KBM-7 (cell line): ENCODE measurements at places on chromosomes 2 and 18.
A peak's percentile ranks its signal among the peaks of the same experiment; 100 is the strongest.

DNA sequence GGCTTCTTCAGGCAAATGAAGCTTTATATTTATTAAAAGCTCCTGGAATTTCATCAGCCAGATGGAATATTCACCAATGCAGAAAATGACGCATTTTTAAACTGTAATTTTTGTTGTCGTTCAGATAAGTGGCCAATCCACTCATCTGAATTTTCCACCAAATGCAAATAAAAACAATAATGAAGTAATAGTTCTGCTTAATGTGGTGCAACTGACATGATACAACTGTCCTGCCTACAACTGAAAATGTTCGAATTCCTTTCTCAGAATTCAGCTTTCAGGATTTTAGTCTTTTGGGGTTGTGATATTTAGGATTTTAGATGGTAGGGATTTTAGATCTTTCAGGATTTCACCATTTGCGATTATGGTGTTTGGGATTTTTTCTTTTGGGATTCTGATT lies 27.1 kb upstream of the PUM2 start:
- DNase-seq, result no peak

DNA sequence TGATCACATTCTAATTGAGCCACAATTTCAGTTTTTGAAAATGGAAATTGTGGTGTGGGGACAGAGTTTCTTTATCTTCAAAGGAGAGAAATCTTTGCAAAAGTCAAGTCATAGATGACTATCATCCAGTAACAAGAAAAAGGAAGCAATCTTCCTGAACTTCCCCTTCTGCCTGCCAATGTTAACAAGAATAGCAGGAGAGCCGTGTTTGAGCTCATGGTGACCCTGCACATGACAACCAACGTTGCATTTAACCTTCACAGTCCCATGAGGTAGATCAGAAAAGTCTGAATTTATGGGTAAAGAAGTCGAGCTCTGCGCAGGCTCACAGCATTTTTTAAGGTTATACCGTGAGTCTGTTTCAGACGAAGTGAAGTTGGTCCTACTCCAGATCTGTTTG lies 454.9 kb downstream of the LPIN1 start:
- DNase-seq, result peak; percentile 41

DNA sequence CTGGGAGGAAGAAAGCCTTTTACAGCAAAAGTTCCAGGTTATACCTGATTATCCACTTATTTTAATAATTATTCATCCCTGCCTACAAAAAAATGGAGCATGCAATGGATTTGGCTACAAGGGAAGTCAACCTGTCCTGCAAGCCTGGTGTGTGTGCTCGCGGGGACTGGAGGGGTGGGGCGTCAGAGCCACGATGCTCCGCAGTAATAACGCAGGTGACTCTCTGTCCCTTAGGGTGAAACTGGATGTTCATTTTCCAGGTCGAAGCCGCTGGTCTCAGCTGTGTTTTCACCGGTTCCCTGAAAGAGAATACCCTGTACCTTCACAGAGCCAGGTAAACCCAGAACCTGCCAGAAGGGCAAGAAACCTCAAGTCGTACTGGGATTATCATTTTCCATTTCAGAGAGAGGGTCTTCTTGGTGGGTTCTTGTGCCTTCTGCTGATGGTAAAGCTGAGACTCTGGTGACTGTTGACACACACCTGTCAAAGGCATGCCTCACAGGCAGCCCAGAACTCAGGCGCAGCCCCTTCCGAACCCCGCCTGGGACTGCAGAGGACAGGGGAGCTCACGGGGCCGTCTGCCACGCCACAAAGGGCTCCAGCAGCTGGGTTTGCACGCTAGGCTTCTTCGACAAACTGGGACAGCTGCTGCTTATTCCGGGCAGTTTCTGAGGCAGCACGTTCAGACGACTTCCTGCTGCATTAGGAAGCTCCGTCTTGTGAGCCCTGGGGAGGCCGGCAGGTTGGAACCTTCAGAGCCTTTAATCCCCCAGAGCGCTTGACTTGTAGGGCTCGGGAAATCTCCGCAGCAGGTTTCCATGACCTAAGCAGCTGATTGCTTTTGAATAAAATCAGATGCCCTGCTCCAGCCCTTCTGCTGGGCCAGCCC lies 58.6 kb downstream of the KCNG2 start:
- DNase-seq, result peak; percentile 11

- DNase-seq, result no peak
These were observed 52.6 kb upstream of the TMEM163 start for GRCh38 chr2:134771313-134771801.

DNA sequence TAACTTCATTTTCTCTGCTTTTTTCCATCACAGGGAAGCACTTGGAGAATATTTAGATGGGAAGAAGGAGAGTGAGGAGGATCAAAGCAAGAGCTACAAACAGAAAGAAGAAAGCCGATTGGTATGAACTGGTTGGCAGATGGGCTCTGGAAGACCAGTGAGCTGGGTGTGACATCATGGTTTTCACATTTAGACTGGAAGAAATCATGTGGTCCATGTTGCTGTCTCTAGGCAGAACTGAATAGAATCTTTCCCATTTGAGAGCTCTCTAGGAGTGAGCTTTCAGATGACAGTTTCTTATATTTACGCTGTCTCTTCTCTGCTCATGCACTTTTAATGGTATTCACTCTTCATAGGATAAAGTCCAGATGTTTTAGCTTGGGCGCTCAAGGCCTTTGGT lies 12.6 kb downstream of the DRC1 start:
- DNase-seq, result no peak

- peak; percentile 0 for DNase-seq
These were observed 1295.7 kb upstream of the NRXN1 start for GRCh38 chr2:52327641-52328040.

GRCh38 chr2:15243762-15244161 lies 317.4 kb downstream of the NBAS start:
- no peak for DNase-seq

- DNase-seq, result peak; percentile 40
These were observed 177.2 kb downstream of the BCL11A start for GRCh38 chr2:60376252-60376651.
